ENCODE measurements at places on chromosomes 13 and 19.

- no peak for DNase-seq
Measured at GRCh38 chr19:14632286-14632685, 42.4 kb downstream of the ADGRE3 start.

DNA sequence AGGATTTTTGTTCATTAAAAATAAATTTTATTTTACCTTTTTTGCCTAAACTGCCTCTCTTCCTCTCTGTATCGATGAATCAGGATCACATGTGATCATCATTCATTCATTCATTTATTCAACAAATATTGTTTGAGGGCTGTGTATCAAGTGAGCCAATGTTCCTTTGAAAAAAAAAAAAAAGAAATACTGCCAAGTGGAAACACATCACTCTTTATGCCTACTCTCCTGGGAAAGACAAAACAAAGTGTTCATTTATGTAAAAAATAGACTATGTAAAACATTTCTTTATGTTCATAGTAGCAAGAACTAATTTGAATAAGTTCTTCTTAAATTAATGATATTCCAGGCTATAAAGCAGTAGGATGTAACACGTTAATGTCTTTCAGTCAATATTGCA lies 233.1 kb downstream of the POSTN start:
- DNase-seq: no peak

DNA sequence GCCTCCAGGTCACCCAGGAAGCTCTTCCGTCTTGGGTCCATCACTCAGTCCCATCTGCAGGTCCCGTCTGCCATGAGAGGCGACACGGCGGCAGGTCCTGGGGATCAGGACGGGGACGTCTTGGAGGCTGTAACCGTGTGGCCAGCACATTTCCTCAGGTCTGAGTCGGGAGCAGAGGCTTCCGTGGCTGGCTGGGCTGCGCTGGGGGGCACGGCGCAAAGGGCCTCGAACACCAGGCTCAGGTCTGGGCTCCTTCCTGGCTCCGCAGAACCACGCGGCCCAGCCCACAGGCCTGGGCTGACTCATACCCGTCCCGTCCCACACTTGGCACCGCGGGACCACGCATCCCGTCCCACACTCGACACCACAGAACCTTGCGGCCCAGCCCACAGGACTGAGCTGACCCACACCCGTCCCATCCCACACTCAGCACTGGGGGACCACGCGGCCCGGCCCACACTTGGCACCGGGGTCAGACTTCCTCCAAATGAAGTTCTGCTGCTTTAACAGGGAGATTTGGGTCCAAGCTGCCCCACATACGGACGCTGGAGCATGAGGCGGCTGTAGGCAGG lies 30.2 kb downstream of the SBNO2 start:
- DNase-seq: no peak

- no peak for DNase-seq
Measured at GRCh38 chr13:46146898-46147297, 35.1 kb downstream of the LCP1 start.

DNA sequence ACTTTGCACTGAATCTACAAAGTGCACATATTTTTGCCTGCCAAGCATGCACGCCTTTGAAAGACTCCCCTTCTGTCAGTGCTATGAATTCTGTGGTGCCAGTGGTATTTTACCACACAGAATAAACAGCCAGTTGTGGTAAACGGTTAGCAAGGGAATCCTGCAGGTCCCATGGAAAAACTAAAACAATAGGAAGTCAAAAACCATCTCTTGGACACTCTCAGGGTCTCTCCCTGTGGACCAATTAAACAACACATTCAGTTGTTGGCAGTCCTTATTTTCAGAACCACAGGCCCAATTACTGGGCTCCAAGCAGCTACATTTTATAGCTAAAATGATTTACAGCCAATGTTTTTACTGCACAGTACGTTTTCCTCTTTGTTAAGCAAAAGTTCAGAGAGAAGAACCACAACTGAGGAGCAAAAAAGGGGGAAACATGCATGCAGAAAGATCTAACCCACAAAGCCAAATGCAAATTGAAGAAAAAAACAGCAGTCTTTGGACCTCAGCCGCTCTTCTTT lies 116.9 kb downstream of the KCTD12 start:
- no peak for DNase-seq

DNA sequence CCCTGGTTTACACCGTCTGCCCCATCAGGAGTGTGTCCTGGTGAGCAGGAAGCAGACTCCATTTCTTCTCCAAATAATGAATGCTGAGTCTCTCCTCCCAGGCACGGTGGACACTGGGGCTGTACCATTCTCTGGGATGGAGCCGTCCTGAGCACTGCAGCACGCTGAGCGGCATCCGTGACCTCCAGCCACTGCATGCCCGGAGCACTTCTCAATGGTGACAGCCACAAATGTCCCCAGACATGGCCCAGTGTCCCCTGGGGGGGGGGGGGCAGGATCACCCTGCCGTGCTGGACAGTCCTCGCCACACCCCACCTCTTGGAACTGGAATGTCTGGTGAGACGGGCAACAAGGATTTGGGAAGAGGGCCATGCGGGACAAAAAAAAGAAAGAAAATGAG lies 37.4 kb downstream of the GNG7 start:
- no peak for DNase-seq

GRCh38 chr13:105918842-105919741 lies 616.4 kb downstream of the EFNB2 start:
- DNase-seq: no peak

- DNase-seq: no peak
Measured at GRCh38 chr19:29751932-29752331, 36.9 kb upstream of the C19orf12 start.

DNA sequence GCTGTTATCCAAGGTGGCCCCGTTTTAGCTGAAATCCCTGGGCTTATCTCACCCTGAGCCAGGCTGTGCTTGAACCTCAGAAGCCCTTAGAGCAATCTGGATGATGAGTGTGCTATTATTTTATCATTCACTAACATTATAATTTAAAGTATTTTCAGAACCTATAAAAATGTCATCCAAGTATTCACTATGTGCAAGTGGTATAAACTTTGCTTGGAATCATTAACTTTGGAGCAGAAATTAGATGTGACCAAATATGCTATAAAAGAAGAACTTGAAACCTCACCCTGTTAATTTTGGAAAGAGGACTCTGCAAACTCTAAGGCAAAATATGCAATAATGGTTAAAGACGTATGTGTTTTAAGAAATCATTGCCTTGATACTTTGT lies 147.5 kb downstream of the USP12 start:
- DNase-seq: no peak

DNA sequence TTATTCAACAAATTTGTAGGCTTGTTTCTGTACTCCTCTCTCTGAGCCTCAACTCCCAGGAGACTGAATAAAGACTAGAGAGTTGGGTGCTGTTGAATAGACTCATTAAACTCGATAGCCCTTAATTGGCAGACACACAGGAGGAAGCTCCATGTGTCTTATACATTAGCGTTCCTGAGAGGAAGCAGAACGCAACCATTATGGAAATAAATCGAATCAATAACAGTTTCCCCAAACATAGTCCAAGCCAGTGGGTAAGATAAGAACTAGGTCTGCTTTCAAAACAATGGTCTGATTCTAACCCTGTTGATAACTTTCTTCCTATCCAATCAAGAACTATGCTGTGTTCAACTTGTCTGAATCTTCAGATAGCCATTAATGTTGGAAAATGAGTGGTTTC lies 118.1 kb upstream of the FNDC3A start:
- no peak for DNase-seq

GRCh38 chr19:56983804-56984203 lies 136.0 kb upstream of the USP29 start:
- DNase-seq: no peak

DNA sequence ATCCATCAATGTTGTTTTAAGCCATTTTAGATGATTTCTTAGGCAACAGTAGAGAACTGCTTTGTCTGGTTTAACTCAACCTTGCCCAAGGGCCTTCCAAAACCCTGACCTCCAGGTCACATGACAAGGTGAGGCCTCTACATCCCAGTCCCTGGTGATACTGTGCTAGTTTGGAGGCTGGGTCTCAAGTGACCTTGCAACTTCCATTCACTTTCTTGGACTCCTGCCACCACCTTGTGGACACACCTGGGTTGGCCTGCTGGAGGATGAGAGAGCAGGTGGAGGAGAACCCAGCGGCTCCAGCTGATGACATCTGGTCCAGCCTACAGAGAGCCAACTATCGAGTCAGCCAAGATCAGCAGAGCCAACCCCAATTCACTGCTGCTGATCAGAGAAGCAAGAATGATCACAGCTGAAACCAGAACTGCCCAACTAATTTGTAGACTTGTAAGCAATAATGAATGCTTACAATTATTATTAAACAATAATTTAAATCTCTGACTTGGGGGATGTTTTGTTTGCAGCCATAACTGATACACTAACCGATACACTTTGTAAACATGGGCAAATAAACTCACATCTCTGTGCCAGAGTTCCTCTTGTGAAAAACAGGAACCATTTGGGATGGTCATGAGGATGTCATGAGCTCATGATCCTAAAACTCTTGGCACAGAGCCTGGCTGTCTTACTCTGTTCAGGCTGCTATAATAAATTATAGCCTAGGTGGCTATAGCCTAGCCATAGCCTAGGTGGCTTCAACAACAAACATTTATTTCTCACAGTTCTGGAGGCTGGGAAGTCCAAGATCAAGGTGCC lies 11.5 kb downstream of the FAM187B start:
- no peak for DNase-seq

DNA sequence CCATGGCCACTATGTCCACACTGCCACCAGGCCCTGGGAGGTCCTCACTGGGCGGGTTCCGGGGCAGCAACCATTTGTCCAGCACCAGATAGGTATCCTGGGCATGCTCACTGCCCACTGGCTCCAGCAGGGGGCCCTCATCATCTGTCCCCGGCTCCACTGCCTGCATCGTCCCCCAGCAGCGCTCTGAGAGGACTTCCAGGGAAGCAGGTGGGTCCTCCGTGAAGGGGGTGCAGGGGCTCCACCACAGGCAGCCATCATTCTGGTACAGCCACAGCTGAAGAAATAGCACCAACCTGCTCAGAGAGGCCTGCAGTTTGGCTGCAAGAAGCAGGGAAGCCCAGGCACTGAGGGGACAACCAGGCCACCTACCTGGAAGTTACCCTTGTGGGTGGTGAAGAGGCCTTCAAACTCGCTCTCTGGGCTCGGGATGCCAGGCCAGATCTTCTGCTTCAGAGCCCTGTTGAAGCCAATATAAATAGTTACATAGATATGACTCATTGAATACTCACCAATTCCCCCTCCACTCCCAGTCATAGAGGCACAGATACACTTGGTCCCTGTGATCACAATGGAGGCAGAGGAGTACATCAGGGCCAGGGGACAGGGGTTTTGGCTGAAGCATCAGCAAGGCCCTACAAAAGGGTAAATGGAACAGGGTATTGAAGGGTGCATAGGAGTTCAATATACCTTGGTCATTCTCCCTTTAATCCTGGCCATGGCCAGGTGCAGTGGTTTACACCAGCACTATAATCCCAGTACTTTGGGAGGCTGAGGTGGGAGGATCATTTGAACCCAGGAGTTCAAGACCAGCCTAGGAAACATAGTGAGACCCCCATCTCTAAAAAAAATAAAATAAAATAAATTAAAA lies 4.1 kb downstream of the SWSAP1 start:
- DNase-seq: no peak

GRCh38 chr13:80923907-80924306 lies 583.0 kb upstream of the SPRY2 start:
- no peak for DNase-seq

DNA sequence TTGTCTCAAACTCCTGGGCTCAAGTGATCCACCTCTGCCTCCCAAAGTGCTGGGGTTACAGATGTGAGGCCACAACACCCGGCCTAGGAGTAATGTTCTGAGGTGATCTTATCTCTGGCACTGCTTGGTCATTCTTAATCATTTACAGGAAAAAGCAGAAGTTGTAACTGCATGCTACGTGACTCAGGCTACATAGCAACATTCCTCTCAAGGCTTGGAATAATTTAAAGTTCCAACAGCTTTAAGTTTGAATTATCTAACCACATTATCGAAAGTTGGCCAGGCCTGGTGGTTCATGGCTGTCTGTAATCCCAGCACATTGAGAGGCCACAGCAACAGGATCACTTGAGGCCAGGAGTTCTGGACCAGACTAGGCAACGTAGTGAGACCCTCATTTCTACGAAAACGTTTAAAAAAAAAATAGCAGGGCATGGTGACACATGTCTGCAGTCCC lies 3.9 kb upstream of the B9D2 start:
- no peak for DNase-seq

DNA sequence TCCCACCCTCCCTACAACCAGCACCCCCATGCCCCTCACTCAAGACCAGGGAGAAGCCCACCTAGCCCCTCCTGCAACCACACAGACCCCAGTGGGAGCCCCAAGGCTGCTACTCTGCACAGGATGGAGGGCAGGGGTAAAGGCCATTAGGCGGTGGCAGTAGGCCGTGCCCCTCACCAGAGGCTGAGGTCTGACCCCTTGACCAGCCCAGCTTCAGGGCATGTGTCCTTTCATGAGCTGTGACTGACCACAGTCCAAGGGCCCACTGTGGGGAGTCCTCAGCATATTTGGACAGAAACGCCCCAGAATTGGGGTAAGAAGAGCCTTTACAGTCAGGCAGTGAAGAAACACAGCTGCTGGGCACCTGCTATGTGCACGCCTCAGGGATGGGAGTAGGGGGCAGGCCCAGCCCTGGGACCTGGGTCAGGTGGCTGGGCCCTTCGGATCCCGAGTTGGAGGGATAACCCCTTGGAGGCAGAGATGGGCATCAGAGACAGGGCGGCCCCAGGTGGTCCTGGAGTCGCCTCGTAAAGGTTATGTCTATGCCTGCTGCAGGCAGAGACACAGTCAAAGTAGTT lies 1.7 kb upstream of the RPS5 start:
- no peak for DNase-seq

GRCh38 chr19:19523177-19523576 lies 5.5 kb upstream of the YJEFN3 start:
- no peak for DNase-seq

DNA sequence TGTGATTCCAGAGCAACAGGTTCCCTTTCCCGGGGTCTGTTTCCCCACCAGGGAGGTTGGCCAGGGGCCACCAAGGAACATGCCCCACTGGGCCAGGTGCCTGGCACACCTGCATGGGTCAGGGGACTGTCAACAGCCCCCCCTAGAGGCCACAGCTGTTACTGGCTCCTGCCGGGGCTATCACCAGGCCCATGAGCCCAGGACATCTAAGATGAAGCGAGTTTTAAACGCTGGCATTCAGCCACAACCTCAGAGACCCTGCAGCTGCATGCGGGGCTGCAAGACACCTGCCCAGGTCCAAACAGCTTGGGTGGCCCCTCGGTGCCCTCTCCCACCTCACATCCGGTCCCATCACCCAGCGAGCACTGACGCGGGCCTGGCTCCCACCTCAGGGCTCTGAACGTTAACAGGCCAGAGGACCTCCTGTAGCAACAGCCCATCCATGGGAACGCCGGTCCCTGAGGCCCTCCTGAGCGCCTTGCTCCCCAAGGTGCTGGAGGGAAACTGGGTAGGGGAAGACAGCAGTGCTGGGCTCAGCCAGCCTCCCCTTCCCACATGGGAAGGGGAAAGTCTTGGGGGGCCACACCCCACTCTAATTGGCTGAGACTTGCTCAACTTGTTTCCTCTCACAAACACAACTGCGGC lies 12.0 kb downstream of the KHSRP start:
- DNase-seq: no peak

DNA sequence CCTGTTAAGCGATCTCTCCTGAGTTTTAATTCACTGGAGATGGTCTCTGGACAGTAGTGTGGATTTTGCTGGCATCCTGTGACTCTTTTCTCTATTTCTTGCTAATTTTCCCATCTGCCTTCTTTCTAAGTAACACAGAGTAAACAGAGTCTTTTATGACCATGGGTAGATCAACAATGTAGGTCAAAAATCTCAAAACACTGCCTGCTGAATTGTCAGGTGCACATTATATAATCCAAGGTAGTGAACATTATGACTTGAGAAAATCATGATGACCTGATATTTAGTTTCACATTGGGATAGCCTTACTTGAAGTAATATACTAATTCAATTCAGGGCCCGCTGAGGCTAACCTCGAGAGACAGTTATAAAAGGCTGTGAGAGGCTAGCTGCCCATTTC lies 180.7 kb downstream of the TDRD3 start:
- DNase-seq: no peak
